ENCODE measurements at places on chromosomes 7 and 10.

DNA sequence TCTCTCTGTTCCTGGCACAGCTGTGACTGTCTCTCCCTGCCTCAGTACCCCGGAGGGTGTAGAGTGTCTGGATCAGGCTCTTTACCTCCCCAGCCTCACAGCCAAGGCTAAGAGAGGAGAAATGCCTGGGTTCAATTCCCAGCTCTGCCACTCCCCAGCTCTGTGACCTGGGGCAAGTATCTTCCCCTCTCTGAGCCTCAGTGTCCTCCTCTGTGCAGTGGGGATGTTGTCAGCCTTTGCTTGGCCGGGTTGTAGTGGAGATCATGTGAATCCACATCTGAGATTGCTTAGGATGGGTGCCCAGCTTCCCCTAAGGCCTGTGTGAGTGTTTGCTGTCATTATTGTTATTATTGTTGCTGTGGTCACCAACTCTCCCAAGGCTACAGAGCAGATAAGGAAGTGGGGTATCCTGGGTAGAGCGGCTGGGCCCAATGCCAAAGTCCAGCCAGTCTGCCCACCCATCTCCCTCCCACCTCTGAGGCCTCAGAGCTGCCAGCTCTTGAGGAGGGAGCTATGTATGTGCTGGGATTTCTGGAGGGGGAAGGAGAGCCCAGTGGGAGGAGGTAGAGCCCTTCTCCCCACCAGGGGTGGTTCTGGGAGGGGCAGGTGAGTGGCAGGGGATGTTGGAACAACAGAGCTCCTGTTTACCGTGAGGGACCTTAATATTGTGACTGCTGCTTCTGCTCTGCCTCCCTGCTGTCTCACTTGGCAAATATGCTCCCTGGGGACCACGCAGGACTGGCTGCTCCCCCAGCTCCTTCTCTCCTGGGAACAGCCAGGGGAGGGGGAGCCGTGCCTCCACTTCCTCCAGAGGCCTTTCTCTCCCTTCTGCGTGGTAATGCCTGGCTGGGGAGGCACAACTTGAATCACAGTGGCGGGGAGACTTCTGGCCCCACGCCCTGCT is 170.5 kb downstream of the RPS24 start:
- no peak for DNase-seq

- DNase-seq = no peak
These were observed 441.3 kb upstream of the MGMT start for GRCh38 chr10:129025787-129026186.

DNA sequence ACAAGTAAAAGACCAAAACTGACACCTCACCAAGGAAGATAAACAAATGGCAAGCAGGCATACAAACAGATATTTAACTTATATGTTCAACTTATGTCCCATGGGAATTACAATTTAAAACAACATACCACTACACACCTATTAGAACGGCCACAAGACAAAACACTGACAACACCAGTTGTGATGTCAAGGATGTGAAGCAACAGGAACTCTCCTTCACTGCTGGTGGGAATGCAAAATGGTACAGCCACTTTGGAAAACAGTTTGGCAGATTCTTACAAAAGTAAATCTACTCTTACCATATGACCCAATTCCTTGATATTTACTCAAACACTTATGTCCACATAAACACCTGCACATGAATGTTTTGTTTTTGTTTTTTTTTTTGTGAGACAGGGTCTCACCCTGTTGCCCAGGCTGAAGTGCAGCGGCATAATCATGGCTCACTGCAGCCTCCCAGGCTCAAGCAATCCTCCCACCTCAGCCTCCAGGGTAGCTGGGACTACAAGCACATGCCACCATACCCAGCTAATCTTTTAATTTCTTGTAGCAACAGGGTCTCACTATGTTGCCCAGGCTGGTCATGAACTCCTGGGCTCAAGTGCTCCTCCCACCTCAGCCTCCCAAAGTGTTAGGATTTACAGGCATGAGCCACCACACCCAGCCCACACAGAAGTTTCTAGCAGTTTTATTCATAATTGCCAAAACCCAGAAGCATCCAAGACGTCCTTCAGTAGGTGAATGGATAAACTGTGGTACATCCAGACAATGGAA is 27.3 kb downstream of the HERC4 start:
- DNase-seq = no peak

DNA sequence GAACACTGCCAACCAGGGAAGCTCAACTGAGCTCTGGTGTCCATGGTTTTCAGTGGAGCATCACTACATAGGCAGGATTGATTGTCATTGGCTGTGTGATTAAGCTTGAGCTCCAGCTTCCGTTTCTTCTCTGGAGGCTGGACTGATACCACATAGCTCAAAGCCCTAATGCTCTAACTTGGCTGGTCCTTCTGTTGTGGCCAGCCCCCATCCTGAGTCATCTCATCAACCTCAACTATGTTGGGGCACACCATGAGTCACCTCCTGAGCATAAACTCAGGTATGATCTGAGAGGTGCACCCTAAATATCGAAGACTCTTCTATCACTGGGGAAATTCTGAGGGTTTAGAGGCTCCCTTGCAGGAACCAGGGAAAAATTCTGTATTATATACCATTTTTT is 114.5 kb upstream of the INHBA start:
- no peak for DNase-seq

DNA sequence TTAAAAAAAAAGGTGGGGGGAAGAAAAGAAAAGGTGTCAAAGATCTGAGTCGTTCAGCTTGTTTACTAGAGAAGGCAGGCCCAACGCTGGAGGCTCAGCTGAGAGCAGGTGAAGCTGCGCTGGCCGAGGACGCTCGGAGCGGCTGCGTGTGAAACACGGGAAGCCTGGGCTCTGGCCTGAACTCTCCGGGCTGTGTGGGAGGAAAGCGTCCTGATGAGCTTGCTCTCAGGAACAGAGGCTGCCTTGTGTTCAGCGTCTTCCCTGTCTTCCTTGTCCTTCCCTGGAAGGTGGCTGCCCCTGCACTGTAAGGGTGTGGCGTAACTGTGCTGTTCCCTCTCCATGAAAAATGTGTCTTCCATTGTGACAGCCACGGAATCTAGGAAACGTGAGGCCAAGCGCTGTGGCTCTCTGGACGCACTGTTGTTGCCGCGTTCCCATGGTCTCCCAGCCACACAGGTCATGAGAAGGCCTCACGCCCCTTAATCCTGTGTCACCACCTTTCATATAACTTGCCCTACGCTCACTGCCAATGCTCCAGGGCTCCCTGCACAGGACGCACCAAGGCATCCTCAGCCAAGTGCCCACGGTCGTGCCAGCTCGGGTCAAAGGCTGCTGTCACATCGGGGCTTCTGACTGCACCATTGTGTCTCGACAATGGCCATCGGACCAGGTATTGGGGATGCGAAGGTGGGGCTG is 15.8 kb downstream of the IL15RA start:
- DNase-seq = no peak

DNA sequence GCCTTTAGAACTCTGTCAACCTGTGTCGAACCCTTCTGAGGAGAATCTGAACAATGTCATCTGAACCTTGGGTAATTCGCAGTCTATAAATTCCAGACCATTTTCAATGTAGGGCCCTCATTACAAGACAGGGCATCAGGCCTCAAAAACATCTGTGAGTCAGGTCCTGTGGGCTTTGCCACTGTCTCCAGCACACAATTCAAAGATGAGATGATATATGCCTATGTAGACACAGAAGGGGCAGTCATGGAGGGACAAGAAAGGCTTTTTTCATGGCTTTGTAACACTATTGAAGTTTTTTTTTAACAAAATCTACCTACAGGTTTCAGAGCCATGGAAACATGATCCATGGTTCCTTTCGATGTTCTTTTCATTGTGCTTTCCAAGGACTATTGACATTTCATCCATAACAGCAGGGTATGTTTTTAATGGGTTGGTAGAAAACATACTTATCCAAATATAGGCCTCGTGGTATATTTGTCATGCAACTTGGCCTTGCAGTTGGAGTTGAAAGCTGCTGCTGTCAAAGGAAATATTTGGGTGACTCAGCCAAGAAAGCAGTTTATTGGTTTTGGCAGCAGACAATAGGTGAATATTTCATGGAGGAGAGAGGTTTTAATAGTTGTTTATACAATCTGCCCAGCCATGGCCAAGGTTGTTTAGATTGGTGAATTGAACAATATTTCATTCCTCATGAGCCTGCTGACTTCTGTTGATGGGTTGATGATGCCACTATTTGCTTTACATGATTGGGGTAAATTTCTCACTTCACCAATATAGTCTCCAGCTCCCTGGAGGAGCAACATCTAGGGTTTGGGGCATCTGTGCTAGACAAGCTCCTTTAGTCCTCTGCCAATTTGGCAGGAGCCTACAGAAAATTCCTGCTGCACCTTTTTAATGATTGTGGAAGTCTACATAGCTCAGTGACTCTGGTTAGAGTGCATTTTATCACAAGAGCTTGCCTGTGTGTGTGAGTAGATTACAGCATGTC is 158.4 kb upstream of the TMEM72 start:
- peak; percentile 82 for DNase-seq

- DNase-seq = peak; percentile 92
These were observed at the start of gene KDM7A for GRCh38 chr7:140176811-140177702. Gene KDM7A (minus strand): TSS chr7:140176983. CDS start chr7:140176937, 46 bp downstream.

GRCh38 chr7:154474903-154475520 is 422.8 kb downstream of the DPP6 start:
- DNase-seq = no peak

DNA sequence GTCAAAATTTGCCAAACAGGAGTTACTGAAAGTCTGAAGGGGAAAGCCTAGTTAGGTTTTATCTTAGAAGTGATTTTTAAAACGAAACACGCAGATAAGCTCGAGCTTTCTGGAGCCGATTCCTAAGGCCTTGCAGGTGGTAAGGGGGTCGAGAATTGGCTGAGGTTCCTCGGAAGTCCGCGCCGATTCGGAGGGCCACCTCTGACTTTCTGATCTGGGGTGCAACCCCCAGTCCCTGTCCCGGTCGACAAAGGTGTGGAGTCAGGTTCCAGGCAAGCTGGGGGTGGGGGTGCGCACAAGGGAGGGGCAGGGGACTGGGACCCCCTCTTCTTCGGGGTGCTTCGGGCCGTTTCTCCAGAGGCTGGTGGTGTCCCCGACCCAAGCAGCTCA is 701 bp upstream of the CUL1 start:
- DNase-seq = no peak

DNA sequence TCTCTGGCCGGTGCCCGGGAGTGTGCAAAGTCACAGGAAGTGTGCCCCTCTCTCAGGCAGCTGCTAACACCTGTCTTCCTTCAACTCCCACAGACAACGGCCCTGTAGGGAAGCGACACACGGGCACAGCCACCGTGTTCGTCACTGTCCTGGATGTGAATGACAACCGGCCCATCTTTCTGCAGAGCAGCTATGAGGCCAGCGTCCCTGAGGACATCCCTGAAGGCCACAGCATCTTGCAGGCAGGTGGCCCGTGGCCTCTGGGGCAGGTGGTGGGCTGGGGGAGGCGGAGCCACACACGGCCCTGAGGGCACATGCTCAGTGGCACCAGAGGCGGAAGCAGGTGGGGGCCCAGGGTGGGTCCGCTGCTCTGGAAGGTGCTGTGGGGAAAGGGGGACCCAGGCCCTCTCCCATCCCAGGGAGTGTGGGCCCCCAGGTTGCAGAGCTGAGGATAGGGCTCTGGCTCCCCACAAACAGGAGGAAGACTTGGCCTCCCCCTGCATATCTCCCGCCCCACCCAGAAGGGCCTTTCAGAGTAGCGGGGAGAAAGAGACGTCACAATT is 6.9 kb downstream of the C10orf105 start:
- DNase-seq = no peak

- DNase-seq = no peak
These were observed 133.6 kb downstream of the SEMA3C start for GRCh38 chr7:80785276-80785675.

DNA sequence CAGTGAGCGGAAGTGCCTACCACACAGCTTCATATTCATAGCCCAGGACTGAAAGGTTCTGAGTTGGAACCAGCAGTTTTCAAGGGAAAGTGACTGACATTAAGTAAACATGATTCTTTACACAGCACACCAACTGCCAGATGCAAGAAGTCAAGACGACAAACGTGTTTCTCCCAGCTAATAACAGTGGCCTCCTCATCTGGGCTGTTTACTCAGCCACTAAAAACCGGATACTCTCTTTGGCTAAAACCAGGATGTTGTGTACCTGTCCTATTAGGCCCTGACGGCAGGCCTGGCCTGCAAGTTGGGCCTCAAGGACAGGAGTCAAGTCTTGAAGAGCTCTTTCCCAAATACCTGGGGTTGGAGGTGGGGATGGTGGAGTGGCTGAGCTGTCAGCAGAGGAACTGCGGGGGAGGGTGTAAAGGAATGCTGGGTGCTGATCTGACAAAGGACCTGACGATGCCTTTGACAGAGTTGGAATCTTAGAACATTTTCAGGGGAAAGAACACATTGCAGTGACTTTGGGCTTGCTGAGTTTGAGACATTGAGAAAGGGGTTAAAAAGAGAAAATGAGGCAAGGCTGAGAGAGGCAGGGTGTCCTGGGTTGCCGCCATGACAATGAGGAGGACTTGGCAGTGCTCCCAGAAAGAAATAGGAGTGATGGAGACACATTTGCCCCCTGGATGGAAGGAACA is 57.7 kb downstream of the STEAP1B start:
- DNase-seq = peak; percentile 62

GRCh38 chr10:100999742-101000126 is at the start of gene LZTS2:
Gene LZTS2 (plus strand): TSS chr10:100999808. CDS start chr10:101002539, 2,731 bp downstream.
- DNase-seq = no peak

GRCh38 chr10:58409956-58410610 is 24.9 kb downstream of the TFAM start:
- DNase-seq = no peak

- DNase-seq = no peak
These were observed 139.4 kb downstream of the HIBADH start for GRCh38 chr7:27523321-27523720.

GRCh38 chr10:43939389-43939938 is 290.8 kb upstream of the ZNF32 start:
- DNase-seq = no peak

GRCh38 chr10:130395248-130395936 is 259.2 kb downstream of the GLRX3 start:
- no peak for DNase-seq

- DNase-seq = no peak
These were observed 54.4 kb downstream of the ARMH3 start for GRCh38 chr10:102001435-102002068.

- no peak for DNase-seq
These were observed 9.3 kb downstream of the KCNH2 start for GRCh38 chr7:150968734-150969372.

DNA sequence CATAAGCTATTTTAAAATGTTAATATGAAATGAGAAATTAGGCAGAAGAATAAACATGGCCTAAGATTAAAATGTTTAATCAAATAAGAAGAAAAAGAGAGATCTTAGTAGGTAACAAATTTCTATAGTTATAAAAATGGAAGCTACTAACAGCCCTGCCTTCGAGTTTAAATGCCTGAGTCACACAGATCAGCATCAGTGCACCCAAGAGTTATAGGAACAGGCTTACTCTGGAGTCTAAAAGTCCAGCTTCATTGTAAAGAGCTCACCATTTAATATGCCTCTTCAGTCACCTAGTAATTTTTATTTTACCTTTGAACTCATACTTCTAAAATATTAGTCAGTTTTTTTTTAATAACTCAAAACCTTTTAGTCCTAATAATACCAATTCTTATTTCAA is 52.6 kb downstream of the BRI3 start:
- no peak for DNase-seq

GRCh38 chr7:121023683-121024511 is 35.4 kb downstream of the CPED1 start:
- DNase-seq = no peak

Data from NCI-H774 (cell line).